Activated naive CD4-positive, alpha-beta T cell treated with anti-CD3 and anti-CD28 coated beads for 36 hours (primary cell): ENCODE measurements at places on chromosomes 2 and 18. TPM values are rescaled to one million over a fixed set of nuclear protein-coding genes. Genes with fewer than 3 reads are reported as not detected.

The TUBA3D gene
- not detected for total RNA-seq

The CDKL4 gene
- total RNA-seq, result not detected

The IHH gene
- not detected for total RNA-seq

The FAM110C gene
- not detected for total RNA-seq

The SLC14A1 gene
- 0.74 TPM for total RNA-seq

The DTNA gene
- total RNA-seq, result 0.43 TPM

The CDK5R2 gene
- not detected for total RNA-seq

The DCC gene
- total RNA-seq, result not detected

The CIDEA gene
- not detected for total RNA-seq

The ABCG5 gene
- total RNA-seq, result not detected

The LRRC30 gene
- not detected for total RNA-seq

The SIX2 gene
- not detected for total RNA-seq

The DYNC1I2 gene
- 37.8 TPM for total RNA-seq

The GBX2 gene
- total RNA-seq, result not detected

The PROKR1 gene
- total RNA-seq, result not detected

The REG1B gene
- not detected for total RNA-seq

The ATRAID gene
- total RNA-seq, result 80.5 TPM

The KYNU gene
- not detected for total RNA-seq

The FAM237A gene
- total RNA-seq, result not detected

The SPR gene
- 8.7 TPM for total RNA-seq

The ITPRIPL1 gene
- 13.3 TPM for total RNA-seq

The COMMD1 gene
- total RNA-seq, result 26.9 TPM

The ELP2 gene
- 90.1 TPM for total RNA-seq

The DSC2 gene
- total RNA-seq, result not detected

The CCT4 gene
- total RNA-seq, result 363 TPM

The GPAT2 gene
- 12.6 TPM for total RNA-seq

The USP14 gene
- 96.6 TPM for total RNA-seq

The GORASP2 gene
- total RNA-seq, result 57.1 TPM

The LONRF2 gene
- total RNA-seq, result not detected

The PLGLB2 gene
- total RNA-seq, result 0.10 TPM

The ZNF804A gene
- total RNA-seq, result not detected

The KIF5C gene
- total RNA-seq, result 18.6 TPM

The GPR17 gene
- total RNA-seq, result not detected

The AQP12B gene
- total RNA-seq, result not detected

The POTEI gene
- total RNA-seq, result not detected

The TXNDC2 gene
- not detected for total RNA-seq

The PRKAG3 gene
- not detected for total RNA-seq

The HOXD9 gene
- not detected for total RNA-seq

The CCDC148 gene
- total RNA-seq, result not detected

The TEKT4 gene
- not detected for total RNA-seq

The RIT2 gene
- total RNA-seq, result not detected

The CMPK2 gene
- total RNA-seq, result 7.7 TPM

The TMEM169 gene
- 0.81 TPM for total RNA-seq

The USP40 gene
- 17.5 TPM for total RNA-seq

The SERPINB13 gene
- total RNA-seq, result not detected

The CD226 gene
- total RNA-seq, result 19.9 TPM

The CHST9 gene
- total RNA-seq, result not detected

The GRHL1 gene
- total RNA-seq, result 0.69 TPM

The PSD4 gene
- 85.9 TPM for total RNA-seq

The ZNG1B gene
- 34.2 TPM for total RNA-seq

The TEX44 gene
- total RNA-seq, result not detected

The ABI2 gene
- 34.0 TPM for total RNA-seq

The MAP2 gene
- total RNA-seq, result 0.67 TPM

The OR6B2 gene
- total RNA-seq, result not detected

The NEB gene
- 0.22 TPM for total RNA-seq

The LCT gene
- 0.05 TPM for total RNA-seq

The ATP6V1C2 gene
- total RNA-seq, result not detected

The SERPINB12 gene
- not detected for total RNA-seq

The BMP10 gene
- total RNA-seq, result not detected
